ENCODE measurements at places on chromosomes 16 and 17.

DNA sequence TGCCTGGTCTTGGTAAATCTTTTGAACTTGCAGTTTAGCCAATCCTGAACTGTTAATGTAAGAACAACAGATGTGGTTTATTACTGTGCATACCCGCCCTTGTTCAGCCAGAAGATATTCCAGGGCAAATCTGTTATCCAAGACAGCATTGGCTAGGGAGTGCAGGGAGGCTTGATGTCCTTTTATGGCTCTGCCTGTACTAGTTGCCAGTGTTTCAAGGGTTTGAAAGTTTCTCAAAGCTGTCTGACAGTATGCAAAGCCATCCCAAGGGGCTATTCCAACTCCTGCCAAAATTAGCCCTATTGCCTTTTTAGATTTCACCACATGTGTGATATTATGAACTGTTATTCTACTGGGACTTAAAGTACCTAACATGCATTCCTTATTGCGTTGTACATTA lies 30.1 kb downstream of the LCMT1 start:
- DNase-seq, result no peak

GRCh38 chr17:77400445-77400870 lies 259.7 kb downstream of the SEC14L1 start:
- no peak for DNase-seq

DNA sequence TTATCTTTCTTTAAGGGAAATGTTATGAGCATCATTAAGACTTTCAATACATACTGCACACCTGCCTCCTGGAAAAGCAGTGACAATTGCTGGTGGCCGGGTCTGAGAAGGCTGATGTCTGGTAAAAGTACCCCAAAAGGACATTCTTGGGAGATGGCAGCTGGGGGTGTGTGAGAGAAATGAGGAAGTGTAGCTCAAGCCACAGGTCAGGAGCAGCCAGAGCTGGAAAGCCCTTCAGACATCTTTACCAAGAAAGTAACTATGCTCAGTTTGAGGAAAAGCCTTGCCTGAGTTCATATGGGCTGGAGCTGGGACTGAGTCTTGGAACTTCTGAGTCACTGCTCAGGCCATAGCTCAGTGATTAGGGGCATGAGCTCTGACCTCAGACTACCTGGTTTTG lies 94.7 kb upstream of the N4BP1 start:
- no peak for DNase-seq

DNA sequence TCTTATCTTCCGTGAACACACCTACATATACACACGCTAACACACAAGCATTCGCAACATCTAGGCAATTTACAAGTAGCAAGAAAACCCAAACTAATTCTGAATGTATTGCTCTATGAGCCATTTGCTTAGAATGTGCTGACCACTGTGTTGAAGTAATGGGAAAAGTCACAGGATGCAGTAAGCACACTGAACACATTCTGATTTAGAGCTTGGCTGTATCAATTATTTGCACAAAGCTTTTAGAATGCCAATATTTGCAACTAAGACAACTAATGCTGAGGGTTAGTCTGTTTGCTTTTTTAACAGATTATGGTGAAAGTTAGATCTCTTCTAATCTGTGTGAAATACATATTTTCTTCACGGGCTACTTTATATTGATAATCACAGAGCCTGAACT lies 179.8 kb upstream of the ELAC2 start:
- DNase-seq, result no peak

- no peak for DNase-seq
Observed at GRCh38 chr16:11171757-11172299, 84.2 kb downstream of the SOCS1 start.

DNA sequence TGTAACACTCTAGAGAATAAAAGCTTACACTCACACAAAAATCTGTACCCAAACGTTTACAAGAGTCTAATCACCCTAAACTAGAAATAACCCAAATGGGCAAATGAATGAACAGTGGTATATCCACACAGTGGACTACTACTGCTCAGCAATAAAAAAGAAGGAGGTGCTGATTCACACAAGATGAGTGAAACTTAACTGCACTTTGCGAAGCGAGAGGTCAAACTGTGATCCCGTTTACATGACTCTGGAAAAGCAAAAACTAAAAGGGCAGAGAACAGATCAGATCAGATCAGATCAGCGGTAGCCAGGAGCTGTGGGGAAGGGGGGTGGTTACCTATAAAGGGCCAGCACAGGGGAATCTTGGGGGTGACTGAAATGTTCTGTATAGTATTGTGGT lies 113.4 kb downstream of the TRIM37 start:
- DNase-seq, result no peak

GRCh38 chr17:4083187-4083586 lies 59.6 kb downstream of the ZZEF1 start:
- no peak for DNase-seq

- DNase-seq, result no peak
Observed at GRCh38 chr16:53822936-53823529, 119.1 kb downstream of the FTO start.

DNA sequence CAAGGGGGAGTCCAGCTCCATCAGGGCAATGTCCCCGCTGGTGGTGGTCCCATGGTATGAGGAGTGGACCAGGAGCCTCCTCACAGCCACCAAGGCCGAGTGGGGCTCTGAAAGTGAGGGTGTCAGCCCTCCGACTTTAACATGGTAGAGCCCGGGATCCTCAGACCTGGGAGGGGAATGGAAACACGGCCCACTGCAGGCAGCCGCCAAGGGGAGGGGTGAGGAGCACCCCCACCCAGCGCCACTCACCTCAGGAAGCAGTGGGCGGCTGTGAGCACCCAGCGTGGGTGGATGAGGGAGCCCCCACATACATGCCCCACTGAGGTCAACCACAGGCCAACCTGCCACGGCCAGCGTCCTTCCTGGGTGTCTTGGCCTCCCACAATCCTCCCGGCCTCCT lies 10.8 kb downstream of the ZG16B start:
- no peak for DNase-seq

- DNase-seq, result no peak
Observed at GRCh38 chr16:11966173-11966572, 1.2 kb downstream of the TNFRSF17 start.

Data from smooth muscle cell of the brain vasculature (primary cell).